ENCODE measurements at places on chromosomes 3 and 15. TPM values are rescaled to one million over a fixed set of nuclear protein-coding genes. Genes with fewer than 3 reads are reported as not detected.

RARB gene
- total RNA-seq, result 21.7 TPM

DNA sequence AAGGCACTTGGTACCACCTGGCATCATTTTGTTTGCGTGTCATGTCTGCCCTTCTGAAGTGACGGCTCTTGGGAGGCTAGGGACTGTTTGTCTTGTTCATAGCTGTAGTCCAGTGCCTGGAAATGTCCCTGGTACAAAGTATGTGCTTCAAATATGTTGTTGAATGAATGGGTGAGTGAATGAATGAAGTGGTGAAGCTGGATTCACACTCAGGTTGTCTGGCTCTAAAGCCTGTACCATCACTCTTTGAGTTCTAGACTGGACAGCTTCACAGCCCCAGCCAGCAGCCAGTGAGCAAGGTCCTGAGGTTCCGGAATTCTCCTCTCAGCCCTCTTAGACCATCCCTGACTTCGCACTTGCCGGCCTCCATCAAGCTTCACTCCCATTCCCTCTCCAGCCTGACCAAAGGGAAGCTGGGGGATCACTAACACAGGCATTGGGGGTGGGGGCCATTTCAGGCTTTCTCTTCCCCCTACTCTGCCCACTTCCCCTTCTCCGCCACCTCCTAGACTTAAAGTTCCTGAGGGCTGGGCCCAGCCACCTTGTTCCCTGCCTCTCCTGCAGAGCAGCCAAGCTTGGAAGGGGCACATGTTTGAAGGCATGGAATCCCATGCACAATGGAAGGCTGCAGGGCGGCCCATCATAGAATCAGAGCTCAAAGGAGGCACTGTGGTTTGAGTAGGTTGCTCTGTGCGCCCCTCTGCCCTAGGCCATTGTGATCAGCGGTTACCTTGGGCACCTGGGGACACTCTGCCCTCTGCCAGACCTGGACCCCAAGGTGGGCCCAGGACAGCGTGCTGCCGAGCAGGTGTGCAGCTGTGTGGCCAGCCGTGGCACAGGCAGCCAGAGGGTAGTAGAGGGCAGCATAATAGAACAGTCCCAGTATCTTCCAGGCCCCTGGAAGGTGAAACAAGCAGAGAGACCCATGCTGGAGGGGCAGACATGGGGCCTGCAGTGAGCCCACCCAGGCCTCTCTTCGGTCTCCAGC lies 7.7 kb downstream of the STRA6 start:
- H3K27ac ChIP-seq, result no peak overlapping the region
- H3K4me3 ChIP-seq, result no peak overlapping the region
- no peaks in the 10 kb centered on the region for H3K4me1 ChIP-seq

DNA sequence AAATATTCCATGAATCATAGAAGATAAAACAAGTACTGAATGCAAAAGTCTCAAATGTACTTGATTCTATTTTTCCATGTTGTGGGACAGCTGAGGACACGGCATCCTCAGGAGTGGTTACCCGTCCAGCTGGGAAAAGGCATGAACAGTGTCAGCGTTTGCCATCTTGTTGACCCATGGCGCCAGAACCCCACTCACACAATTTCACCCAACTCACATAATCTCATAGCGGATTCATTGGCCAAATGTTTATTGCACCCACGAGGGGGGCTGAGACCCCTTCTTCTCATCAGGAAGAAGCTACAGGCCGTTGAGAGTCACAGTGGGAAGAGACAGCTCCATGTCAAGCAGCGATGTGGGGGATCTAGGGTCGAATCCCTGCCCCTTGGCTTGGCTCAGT lies 72.9 kb downstream of the OCA2 start:
- no peaks in the 10 kb centered on the region for H3K36me3 ChIP-seq
- DNase-seq, result no peak
- no peaks in the 10 kb centered on the region for H3K27me3 ChIP-seq
- no peak overlapping the region for H3K27ac ChIP-seq
- H3K4me3 ChIP-seq, result no peak overlapping the region

DNA sequence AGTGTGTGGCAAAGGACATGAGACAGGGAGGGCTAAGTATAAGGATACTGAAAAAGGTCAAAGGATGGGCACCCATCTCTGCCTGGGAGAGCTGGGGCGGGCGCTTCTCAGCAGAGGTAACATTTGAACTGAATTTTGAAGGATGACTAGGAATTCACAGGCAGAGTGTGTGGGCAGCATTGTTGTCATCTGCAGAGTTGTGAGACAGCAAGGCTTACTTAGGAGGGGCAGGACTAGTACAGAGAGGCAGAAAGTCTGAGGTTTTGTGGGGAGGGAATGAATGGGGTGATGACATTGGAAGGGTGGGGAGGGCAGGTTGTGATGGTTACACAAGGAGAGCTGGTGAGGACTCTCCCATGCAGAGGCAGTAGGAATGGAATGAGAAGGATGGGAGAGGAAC lies 84.1 kb upstream of the PRR23C start:
- no peaks in the 10 kb centered on the region for H3K27me3 ChIP-seq
- no peak overlapping the region for H3K4me3 ChIP-seq
- H3K27ac ChIP-seq, result no peak overlapping the region
- no peaks in the 10 kb centered on the region for H3K36me3 ChIP-seq
- no peaks in the 10 kb centered on the region for H3K4me1 ChIP-seq
- DNase-seq, result no peak

DNA sequence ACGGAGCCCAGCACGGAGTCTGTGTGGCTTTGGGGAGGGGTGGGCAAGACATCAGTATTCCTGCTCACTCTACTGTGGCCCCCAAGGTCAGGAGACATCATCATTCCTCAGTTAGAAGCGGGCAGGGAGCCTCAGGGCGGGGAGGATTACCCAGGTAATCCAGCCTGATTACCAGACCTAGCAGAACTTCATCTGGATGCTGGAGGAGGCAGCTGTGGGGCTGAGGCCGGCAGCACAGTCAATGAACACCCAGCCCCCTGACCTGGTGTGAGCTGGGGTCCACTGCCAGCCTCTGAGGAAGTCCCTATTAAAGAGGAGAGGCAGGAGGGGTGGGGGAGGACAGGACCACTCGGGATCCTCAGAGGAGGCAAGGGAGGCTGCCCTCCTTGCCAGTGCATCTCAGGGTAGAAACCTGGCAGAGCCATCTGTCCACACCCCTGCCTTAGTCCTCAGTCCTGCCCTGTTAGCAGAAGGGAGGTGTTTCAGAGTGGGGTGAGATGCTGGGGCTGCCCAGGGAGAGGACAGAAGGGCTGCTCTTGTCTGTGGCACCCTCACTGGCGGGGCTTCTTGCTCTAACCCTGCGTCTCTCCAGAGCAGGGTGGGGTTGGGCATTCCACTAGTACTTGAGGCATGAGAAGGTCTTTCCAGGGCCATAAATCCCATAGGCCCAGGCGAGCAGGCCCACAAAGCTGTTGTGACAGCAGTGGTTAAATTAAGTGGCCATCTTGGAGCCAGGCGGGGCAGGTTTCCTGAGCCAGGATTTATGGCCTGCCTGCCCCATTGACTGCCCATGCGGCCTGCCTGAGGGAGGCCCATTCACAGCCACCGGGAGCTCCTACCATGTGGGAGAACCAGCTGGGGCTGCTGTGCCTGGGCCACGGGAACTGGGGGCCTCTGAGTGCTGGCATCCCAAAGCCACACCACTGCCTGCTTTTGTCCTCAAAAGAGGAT lies 82.1 kb downstream of the LINGO1 start:
- no peak overlapping the region for H3K4me3 ChIP-seq
- no peaks in the 10 kb centered on the region for H3K27me3 ChIP-seq
- H3K36me3 ChIP-seq, result no peaks in the 10 kb centered on the region
- H3K4me1 ChIP-seq, result no peaks in the 10 kb centered on the region
- H3K27ac ChIP-seq, result no peak overlapping the region
- DNase-seq, result no peak

DNA sequence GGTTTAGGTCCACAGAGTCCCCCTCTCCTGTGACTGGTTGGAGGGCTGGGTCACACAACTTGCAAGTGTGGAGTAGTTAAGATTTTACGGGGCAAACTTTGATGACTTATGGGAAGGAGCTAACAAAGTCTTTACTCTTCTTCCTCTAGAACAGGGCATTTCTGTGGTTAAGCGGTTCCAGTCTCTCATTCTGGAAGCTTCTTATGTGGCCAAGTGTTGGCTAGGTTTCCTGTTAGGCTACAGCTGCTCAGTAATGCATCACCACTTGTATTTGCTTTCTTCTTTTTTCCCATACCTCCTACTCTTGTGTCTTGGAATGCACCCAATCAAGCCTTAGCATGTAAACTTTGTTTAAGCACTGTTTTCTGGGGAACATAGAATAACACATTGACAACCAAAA lies 100.6 kb upstream of the PLAAT1 start:
- H3K36me3 ChIP-seq, result no peaks in the 10 kb centered on the region
- H3K4me3 ChIP-seq, result no peak overlapping the region
- H3K27me3 ChIP-seq, result no peaks in the 10 kb centered on the region

GRCh38 chr3:46926871-46927717 lies 49.5 kb downstream of the CCDC12 start:
- H3K4me3 ChIP-seq, result no peak overlapping the region
- H3K4me1 ChIP-seq, result peaks cover 73% of the 10 kb centered on the region
- no peaks in the 10 kb centered on the region for H3K27me3 ChIP-seq
- H3K27ac ChIP-seq, result peak overlapping the region; percentile 51
- peaks cover 25% of the 10 kb centered on the region for H3K36me3 ChIP-seq
- DNase-seq, result no peak

DNA sequence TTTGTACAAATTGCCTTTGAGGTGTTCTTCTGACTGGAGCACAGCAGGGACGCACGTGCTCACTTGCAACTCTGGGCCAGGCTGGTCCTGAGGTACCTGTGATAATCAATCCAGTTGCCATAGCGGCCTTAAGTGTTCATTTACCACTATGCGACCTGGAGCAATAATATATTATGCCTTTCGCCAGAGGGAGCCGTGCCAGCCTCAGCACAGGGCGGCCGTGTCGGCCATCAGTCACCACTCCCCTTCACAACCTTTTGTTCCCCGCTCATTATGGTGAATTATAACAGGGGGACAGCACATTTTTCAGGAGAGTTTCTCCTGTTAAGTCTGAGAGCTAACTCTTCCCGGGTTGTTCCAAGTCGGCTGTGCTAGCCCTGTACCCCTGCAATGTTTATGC lies 289.7 kb downstream of the RORA start:
- H3K27me3 ChIP-seq, result no peaks in the 10 kb centered on the region
- H3K27ac ChIP-seq, result no peak overlapping the region
- DNase-seq, result no peak
- H3K4me3 ChIP-seq, result no peak overlapping the region

DNA sequence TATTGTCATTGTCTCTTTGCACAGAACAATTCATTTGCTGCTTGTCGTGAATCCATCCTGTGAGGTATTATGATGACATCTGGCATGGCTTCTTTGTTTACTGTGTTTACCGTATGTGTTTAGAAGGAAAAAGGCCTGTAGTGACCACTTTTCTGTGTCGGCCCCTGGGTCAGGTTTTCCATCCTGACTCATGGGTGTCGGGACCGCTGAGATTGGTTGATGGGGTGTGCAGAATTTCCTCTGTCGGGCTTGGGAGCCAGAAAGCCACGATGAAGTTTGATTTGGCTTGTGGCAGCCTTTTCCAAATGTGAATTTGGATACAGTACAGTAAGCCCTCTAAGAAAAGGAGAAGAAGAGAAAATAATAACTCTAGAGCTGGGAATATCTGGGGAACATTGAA lies 113.5 kb downstream of the FNDC3B start:
- H3K4me3 ChIP-seq, result no peak overlapping the region
- no peak for DNase-seq

GRCh38 chr3:50261505-50261904 lies 7.4 kb upstream of the SEMA3B start:
- DNase-seq, result no peak
- H3K4me3 ChIP-seq, result no peak overlapping the region
- peaks cover 16% of the 10 kb centered on the region for H3K36me3 ChIP-seq
- no peaks in the 10 kb centered on the region for H3K27me3 ChIP-seq
- H3K27ac ChIP-seq, result no peak overlapping the region

GRCh38 chr3:177150970-177151627 lies 46.2 kb downstream of the TBL1XR1 start:
- no peak overlapping the region for H3K4me3 ChIP-seq
- no peaks in the 10 kb centered on the region for H3K27me3 ChIP-seq
- no peaks in the 10 kb centered on the region for H3K36me3 ChIP-seq
